ENCODE measurements at places on chromosomes 4 and X.
A peak's percentile ranks its signal among the peaks of the same experiment; 100 is the strongest.

DNA sequence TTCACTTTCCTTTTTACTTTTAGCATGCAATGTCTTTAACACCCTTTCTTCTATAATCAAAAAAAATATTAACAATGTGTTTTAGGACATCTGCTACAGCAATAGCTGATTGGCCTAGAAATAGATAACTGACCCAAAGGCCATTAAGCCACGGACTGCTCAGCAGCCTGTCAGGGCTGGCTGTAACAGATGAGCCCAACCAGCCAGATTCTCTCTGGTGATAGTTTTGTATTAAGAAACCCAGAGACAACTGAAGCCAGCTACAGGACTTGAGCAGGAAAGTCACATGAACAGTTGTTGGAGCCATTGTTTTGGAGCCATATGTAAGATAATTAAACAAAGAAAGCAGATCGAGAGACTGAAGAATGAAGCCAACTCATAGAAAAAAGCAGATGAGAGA, 80.3 kb downstream of the DDIT4L start:
- no peak for DNase-seq

DNA sequence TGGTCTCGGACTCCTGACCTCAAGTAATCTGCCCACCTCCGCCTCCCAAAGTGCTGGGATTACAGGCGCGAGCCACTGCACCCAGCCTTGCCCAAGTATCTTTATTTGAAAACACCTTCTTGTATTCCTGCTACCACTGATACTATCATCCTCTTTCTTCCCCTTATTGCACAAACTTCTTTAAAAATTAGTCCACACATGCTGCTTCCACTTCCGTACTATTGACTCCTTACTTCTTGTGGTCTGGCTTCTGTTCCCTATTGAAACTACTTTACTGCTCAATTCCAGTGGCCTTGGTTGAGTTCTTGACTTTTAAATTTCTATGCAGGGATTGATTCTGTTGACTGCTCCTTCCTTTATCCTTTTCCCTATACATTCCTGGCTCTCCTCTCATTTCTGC, 38.8 kb downstream of the MTM1 start:
- DNase-seq: no peak

DNA sequence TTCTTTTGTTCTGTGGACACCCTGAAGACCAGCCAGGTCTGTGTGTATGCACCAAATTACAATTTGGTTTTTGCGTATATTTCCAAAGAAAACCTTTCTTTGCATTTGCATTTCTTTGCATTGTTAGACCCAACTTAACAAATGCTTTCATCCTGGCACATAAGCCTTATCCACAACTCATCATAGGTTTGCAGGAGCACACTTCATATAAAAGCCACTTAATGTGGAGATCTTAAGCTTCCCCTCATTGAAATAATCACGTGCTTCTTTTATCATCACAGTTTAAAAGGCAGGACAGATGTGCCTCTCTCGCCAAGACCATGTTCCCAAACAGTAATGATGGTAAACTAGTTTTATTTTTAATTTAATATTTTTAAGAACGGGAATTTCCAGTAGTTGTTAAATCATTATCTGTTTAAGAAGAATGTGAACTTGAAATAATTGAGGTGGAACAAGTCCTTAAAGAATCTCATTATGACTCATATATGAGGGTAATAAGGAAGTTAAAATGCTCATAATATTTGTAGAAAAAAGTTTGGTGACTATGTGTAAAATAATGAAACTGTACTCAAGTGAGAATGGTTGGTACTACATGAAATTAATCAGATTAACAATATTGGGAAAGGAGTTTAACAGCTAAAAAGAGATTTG, 65.5 kb downstream of the GLRA3 start:
- peak; percentile 35 for DNase-seq

DNA sequence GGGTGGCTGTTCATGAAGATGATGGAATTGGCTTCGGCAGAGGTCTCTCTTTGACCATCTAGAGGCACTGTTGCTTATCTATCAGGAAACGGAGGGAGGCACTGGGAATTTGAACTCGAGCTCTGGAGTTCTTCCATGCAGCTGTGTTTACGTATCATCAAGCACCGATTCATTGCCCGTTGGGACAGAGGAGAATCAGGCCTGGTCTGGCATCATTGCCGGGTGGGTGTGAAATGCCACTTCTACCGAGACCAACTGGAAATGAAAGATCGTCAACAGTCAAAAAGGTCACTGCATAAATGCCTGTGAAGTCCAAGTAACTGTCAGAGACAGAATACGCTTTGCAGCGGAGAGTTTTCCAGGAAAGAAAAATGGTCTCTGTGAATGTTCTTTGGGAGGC, 166.9 kb downstream of the ASMT start:
- no peak for DNase-seq

DNA sequence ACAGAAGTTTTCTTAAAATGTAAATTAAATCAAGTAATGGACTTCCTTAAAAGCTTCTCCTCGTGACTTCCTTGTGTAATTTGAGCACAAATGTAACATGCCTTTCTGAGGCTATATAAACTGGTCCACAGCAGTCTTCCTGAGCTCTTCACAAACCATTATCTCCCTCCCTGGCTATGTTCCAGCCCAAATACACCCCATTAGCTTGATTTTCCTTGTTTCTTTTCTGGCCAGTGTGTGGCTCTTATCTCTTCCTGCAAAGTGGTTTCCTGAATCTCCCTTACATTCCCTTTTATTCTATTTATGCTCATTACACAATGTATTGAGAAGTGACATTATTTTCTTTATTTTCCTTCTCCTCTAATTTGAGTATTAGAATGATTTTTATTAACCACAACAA, 1085.3 kb upstream of the PCDH10 start:
- no peak for DNase-seq

- DNase-seq: no peak
These were observed 30.4 kb downstream of the RPS3A start for GRCh38 chr4:151129796-151130195.

GRCh38 chrX:80317646-80318045, 102.6 kb upstream of the TENT5D start:
- DNase-seq: no peak

GRCh38 chr4:76513482-76513881, 78.5 kb downstream of the SHROOM3 start:
- no peak for DNase-seq

DNA sequence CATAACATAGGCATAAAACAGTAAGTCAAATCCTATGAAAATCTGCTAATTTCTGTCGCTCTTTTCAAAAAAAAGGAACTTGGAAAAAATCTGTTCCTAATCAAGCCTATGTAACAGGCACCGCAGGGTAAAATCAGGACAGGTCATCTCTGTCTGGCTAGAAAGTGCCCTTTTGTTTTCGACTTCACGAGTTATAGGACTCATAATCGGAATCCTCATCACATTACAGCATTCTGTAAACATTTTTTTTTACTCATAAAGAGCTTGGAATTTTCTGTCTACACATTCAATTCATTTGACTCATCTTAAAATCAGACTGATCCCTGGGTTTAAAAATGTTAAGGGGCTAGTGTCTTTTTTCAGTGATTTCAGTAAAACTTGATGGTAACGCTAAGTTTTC, 181.7 kb upstream of the TBC1D9 start:
- peak; percentile 67 for DNase-seq

GRCh38 chr4:82851885-82852750, 38.8 kb downstream of the SEC31A start:
- peak; percentile 67 for DNase-seq

DNA sequence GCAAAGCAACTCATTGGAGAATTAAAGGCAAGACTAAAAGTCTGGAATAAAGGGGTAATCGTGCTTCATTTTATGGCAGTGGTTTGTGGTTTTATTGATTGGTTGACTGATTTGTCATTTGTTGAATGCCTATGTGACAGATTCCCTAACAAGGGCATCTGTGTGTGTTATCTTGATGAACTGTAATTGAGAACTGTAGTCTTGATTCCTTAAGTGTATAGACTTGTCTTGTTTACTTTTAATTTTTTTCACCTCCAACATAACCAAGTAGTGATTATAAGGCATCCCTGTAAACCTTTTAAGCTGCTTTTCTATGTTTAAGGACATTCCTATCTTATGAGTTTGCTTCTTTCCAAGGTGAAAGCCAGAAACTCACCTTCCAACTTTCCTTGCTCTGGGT, 216.0 kb upstream of the TAPT1 start:
- DNase-seq: no peak

DNA sequence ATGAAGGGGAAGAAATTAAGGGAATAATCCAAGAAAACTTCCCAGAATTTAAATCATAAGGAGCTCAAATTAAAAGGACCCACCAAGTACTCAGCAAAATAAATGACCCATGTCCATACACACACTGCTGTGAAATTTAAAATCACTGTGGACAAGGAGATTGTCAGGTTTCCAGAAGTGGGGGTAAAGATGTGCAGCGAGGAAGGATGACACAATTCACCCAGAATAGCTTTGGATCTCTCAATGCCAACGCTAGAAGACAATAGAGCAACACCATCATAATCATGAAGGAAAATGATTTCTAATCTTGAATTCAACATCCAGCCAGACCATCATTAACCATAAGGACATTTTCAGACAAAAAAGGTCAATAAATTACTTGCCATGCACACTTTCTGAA, 65.7 kb downstream of the CASK start:
- DNase-seq: no peak

Measured in ELR (cell line).